NCI-H2081 (cell line): ENCODE measurements at places on chromosomes 5 and 9.

DNA sequence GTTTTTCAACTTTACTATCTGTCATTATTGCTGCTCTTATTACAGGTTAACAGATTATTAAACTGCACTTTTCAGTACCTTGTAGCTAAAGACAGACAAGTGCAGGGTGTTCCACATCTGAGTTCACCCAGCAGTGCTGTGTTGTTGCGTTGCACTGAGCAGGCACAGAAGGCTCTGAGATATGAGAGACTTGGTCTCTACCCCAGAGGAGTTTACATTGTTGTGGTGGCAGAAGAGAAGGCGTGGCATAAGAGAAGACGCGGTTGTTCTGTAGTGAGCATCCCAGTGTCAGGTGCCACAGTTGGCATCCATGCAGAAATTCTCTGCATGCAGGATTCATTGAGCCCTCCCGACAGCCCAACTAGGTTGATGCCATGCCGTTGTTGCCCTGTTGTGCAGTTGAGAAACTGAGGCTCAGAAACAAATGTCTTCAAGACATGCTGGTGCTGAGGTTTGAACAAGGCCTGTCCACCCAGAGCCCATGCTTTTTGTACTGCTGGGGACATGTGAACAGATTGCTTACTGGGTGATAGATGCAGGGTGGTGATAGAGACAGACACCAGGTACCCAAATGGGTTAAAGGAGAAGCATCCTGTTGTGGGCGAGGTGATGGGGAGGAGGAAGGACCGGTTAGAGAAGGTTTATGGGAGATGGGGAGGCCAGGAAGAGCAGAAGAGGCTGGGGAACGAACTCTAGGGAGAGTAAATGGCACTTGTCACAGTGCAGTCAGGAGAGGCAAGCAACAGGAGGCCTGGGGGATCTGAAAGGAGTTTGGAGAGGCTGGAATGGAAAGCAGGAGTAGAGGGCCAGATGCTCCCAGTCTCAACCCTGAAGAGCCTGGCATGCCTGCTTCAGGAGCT lies 8.2 kb downstream of the ABL1 start:
- no peak for DNase-seq

GRCh38 chr5:134113363-134113889 lies 1.1 kb upstream of the TCF7 start:
- DNase-seq = no peak

DNA sequence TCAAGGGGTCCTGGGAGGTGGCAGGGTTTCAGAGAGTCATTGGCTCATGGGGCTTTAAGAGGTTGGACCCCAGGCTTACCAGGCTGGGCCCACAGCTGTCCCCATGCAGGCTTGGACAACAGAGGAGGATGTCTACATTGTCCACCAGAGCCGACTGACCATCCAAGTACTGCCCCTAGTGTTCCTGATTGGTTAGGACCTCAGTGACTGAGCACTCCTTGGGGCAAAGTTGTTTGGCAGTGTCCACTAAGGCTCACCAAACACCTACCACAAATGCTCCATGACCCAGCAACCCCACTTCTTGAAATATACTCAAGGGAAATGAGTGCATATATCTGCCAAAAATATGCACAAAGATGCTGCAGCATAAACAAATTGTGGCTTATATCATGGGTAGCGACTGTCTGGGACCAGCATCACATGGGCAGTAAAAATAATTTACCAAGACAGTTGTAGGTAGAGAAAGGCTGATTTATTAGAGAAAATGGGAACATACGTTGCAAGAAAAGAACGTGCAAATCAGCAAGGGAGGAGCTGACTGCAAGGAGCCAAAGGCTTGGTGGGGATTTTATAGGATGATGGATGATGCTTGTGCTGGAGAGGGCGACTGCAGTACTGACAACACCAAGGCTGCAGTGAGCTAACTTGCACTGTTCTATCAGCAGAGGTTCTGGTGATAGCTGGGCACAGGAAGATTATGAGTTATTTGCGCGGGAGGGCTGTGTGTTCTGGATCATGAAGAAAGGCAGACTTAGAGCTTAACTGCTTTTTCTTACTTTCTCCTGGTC lies 265.2 kb downstream of the GADD45G start:
- DNase-seq = no peak

GRCh38 chr5:4191703-4192102 lies 596.1 kb downstream of the IRX1 start:
- DNase-seq = no peak

GRCh38 chr5:140136624-140137023 lies 10.9 kb downstream of the IGIP start:
- no peak for DNase-seq

- DNase-seq = no peak
Measured at GRCh38 chr9:116115761-116116353, 37.7 kb upstream of the PAPPA start.

DNA sequence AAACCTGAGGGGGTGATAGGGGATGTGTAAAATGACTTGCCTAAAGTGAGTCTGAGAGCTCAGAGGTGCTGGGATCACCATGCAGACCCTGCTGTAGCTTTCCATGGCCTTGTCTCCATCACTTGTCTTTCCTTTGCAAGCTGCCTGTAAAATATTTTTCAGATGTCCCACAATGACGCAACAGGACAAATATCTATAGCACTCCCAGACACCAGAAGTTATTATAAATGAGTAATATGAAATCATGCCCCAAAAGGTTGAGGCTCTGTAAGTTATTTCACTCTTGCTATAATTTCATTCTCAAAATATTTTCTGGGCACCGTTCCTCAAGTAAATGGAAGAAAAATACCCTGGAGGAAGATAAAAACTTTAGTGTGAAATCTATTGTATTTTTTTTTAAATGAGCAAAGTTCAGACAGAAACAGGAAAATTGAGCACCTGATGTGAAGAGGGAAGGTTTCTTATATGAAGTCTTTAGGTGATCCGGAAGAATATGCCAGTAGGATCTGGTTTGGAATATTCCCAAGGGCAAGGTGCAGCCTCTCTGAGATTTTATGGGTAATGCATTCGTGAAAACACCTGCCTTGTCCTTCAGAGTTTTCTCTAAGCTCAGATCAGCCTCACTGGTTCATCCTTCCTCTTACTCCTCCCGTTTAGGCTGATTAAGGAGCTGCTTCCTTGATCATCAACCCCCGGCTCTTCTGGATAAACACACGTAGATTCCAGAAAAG lies 138.3 kb upstream of the DMAC1 start:
- no peak for DNase-seq

- no peak for DNase-seq
Measured at GRCh38 chr9:105127863-105128220, 116.6 kb upstream of the SLC44A1 start.
